ENCODE measurements at places on chromosomes 1 and 21.
A peak's percentile ranks its signal among the peaks of the same experiment; 100 is the strongest.

- DNase-seq = no peak
These were observed 2.7 kb upstream of the MIS18A start for GRCh38 chr21:32281531-32281930.

- DNase-seq = peak; percentile 53
These were observed at the start of gene TRAF5 for GRCh38 chr1:211326528-211327345. TRAF5 (plus strand) TSS chr1:211326833; CDS start chr1:211353240, 26,407 bp downstream.

DNA sequence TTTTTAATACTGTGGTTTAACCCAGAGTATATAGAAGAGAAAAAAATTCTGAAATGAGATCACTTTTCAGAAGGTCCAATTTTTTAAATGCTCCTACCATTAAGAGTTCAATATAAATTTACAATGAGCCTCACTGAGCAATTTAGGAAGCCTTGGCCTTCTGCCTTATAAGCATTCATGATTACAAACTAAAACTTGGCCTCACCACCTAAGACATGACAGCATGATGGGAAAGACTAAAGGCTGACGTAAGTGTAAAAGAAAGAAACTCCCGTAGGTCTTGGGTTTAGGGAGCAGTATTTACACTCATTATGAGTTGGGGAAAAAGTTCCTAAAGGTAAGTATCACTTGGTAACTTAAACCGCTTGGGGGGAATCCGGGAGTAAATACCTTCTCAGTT lies 70.7 kb upstream of the ESRRG start:
- DNase-seq = no peak

GRCh38 chr1:2224631-2225428 lies 3.3 kb upstream of the SKI start:
- DNase-seq = no peak

DNA sequence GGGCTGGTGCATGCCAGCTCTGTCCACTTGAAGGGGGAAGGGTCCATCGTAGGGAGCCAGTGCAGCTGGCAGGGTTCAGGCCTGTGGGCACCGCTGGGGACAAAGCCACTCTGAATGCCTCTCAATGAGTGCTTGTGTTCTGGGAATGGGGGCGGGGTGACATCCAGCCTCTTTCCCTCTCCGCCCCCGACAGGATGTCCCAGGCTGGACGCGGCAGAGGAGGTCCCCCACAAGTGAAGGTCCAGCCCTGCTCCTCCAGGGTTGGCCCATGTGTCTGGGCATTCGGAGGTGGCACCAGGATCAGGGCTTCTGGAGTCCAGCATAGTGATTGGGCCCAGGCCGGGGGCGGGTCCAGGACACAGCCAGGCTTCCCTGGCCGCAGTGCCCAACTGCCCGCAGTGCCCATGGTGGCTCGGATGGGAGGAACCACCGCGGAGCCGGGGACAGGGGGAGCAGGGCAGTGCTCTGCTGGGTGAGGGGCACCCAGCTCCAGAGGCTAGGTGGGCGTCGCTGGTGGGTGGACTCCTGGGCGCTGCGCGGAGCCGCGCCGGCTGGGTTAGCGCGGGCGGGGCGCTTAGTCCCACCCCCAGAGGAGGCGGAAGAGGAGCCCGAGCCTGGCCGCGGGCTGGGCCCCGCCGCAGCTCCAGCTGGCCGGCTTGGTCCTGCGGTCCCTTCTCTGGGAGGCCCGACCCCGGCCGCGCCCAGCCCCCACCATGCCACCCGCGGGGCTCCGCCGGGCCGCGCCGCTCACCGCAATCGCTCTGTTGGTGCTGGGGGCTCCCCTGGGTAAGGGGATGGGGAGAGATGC lies at the start of gene SHISA4:
Gene SHISA4, plus strand, starts transcription at position 617 of the 808 bp plus-strand sequence. Its CDS starts 97 bp downstream, at position 714.
- no peak for DNase-seq

DNA sequence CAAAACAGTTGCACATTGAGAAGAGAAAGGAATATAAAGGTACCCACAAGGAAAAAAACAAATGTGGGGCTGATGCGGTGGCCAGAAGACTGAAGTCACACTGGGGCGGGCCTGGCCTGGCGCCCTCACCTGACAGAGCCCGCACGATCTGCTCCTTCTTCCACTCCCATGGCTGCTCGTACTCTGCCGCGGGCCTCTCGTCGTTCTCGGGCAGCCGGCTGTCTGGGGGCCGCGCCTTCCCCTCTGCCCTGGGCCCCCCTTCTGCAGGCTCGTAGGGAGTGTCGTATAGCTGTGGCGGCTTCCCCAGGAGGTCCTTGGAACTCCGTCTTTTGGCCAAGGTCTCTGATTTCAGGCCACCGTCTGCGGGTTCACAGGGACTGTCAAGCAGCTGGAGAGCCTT lies 13.1 kb upstream of the TDRD10 start:
- no peak for DNase-seq

DNA sequence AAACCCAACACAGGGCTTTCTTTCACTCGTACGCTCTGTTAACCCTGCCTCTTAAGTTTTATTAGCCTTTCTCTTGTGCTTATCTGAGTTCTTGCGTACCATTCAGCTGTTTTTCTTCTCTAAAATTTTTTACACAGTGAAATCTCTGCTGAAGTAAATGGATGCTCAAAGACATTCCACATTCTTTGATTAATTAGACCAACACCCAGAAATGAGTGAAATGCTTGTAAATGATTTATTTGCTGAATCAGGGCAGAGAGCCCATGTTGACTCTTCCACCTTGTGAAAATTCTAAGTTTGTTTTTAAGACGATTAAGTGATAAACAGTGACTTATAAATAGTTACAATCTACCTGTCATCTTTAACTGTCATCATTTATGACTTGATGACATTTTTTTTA lies 156.7 kb downstream of the ACTL8 start:
- DNase-seq = no peak

DNA sequence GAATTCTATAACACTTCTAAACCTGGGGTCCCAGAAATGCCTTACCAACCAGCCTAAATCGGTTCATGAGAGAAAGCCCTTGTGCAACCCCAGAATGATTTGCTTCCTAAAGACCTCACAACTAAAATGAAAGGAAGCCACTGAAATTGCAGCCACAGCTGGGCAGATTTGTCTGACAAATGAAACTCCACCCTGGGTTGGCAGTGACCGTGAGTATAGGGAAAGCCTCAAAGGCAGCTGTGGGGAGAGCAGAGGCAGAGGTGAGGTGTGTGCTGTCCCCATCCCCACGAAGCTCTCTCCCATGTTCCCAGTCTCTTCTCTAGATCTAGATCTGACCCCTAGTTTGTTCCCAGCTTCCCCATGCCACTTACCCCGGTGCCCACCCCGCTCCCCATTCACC lies 23.1 kb downstream of the RHBDL2 start:
- DNase-seq = no peak

- peak; percentile 27 for DNase-seq
These were observed 532.2 kb downstream of the MATN1 start for GRCh38 chr1:30191154-30191702.

DNA sequence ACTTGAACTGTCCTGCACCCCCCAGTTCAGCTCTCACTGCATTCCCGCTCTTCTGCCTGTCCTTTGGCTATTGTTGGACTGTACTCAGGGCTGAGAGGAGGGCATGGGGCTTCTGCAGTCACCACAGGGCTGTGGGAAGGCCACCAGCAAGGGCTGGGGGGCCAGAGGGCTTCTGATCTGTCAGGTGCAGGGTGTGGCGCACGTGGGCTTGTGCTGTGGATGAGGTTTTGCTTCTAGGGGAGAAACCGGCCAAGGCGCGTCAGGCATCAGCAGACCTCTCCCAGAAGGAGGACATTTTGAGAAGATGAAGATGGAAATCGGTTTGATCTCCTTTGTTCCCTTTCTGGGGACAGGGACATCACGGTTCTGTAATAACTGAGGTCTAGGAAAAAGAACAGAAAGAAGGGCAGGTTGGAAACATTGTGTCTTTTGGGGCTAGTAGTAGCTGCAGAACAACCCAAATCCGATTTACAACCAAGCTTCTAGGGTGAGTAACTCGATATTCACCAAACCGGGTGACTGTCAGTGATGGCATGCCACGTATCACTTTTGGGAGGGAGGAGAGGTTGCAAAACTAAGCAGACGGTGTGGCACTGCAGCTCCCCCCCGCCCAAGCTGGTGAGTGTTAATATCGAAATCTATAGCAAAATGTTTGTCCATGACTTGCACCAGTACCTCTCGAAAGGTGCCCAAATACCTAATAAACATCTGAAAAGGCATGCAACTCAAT lies 40.9 kb downstream of the AGPAT3 start:
- no peak for DNase-seq

- DNase-seq = no peak
These were observed 116.9 kb downstream of the BEND5 start for GRCh38 chr1:48659801-48660200.

GRCh38 chr1:30612536-30613065 lies 110.8 kb downstream of the MATN1 start:
- no peak for DNase-seq

GRCh38 chr1:39971138-39971537 lies 16.2 kb downstream of the MFSD2A start:
- DNase-seq = no peak

- DNase-seq = no peak
These were observed 43.3 kb upstream of the DIRAS3 start for GRCh38 chr1:68093737-68094136.

DNA sequence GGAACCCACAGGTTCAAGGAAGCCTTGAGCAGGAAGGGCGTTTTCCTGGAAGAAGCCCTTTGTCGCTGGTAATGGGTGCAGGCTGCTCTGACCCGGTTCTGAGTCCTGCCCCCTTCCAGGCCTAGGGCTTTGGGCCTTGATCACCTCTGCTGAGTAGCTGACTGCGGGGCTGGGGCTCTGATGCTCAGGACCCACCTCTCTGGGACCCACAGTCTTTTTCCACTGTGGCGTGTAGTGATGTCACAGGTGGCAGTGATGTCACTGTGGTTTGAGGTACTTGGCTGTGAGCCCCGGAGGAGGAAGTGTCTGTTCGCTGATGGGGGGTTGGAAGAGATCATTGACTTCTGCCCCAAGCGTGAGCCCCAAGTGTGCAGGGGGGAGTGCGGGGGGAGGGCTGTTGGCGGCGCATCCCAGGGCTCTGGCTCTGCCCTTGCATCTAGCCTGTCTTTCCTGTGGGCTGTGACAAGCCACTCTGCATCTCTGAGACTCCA lies 6.9 kb downstream of the TNFRSF1B start:
- DNase-seq = peak; percentile 79

GRCh38 chr21:37695111-37695510 lies 221.1 kb downstream of the KCNJ6 start:
- DNase-seq = no peak

GRCh38 chr1:169395955-169396354 lies 28.0 kb downstream of the BLZF1 start:
- no peak for DNase-seq

DNA sequence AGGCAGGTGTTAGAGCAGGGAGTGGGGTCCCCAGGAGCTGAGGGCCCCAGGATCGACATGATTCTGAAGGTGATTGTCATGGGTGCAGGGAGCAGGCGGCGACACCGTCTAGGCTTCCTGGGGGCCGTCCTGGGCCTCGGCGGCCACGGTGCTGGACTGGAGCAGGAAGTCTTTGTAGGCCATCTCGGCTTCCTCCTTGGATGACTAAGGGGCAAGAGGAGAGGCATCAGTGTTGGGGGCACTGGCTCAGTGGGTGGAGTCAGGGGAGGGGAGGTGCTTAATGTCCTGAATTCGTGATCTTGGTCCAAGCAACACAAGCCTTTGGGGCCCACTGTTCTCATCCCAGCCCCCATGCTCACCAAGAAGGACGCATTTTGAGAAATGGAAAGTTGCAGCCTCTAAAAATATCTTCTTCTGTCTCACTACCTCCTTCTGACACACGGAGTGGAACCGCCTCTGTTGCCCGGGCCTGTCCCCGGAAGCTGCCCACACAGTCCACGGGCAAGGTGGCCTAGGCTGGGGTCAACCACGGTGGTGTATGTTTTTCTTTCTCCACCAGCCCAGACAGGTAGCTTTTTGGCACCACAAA lies 8.6 kb upstream of the FCMR start:
- DNase-seq = peak; percentile 41

DNA sequence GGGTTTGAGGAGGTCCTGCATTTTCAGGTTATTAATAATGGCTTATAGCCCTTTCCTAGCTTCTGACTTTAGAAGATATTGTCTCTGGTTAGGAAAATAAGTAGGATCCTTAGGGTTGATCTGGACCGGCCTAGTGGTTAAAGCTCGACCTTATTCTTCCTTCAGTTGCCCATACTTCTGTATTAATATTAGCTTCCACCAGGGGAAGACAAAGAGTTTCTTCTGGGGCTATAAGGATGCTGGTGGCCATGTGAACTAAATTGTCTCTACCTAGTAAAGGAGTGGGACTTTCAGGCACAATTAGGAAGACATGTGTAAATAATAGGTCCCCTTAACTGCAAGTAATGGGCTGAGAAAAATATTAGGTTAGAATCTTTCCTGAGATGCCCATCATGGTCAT lies 20.6 kb upstream of the FCGR2A start:
- no peak for DNase-seq

DNA sequence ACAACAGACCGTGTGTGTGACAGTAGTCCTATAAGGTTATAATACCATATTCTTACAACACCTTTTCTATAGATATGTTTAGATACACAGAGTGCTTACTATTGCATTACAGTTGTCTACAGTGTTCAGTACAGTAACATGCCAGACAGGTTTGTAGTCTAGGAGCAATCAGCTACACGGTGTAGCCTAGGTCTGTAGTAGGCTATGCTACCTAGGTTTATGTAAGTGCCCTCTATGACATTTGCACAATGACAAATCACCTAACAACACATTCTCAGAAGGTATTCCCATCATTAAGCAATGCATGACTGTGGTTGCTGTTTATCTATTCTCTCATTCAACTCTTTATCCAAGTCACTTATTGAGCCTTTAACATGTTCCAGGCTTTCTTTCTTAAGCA lies 1.8 kb upstream of the WLS start:
- no peak for DNase-seq

DNA sequence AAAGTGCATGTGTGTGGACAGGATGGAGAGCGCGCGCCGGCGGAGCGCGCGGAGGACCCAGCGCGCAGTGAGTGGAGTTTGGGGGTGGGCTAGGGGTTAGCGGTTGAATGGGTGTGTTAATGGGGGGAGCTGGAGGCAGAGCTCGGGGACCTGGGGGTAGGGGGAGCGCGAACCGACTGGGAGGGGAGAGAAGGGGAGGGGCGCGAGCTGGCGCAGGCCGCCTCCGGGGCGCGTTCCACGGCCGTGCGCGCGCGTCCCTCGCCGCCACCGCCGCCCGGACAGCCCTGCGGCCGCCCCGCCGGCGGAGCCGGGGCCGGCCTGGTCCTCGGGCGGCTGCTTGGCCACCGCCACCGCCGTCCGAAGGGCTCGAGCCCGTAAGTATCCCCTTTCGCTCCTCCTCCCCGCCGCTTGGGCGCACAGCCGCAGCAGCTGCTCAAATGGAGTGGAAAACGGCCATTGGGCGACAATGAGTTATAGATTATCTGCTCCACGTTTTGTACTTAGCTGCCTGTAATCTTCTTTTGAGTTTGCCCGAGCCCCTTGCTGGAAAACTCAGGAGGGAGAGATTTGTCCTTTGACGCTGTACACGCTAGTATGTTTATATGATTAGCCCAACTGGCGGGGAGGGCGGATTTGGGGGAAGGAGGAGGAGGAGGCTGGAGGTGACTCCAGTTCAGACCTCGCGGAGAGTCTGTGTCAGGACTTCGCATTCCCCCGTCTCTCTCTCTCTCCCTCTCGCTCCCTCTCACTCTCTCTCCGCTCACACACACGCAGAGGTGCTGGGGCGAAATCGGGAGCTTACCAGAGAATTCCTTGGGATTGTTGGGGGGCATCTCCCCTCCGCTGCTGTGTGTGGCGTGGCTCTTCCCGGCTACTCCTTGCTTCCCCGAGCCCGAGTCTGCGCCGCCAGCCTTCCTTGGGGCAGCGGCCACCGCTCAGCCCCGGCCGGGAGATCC lies at the start of gene ADGRL2:
Gene ADGRL2, plus strand, starts transcription at position 240 of the 956 bp plus-strand sequence. CDS start 36,051 bp downstream, outside the sequence.
- DNase-seq = no peak
